ENCODE measurements at places on chromosomes 2 and 18. TPM values are rescaled to one million over a fixed set of nuclear protein-coding genes. Genes with fewer than 3 reads are reported as not detected.

WDCP gene
- 27.3 TPM for total RNA-seq

DSG3 gene
- under 0.01 TPM for total RNA-seq

ATP6V1C2 gene
- 1.2 TPM for total RNA-seq

ERBB4 gene
- total RNA-seq, result 75.0 TPM

AP1S3 gene
- 2.0 TPM for total RNA-seq

IL36G gene
- total RNA-seq, result under 0.01 TPM

TXNDC2 gene
- not detected for total RNA-seq

IL1A gene
- total RNA-seq, result 0.41 TPM

ANKRD23 gene
- 4.1 TPM for total RNA-seq

CSRNP3 gene
- total RNA-seq, result 214 TPM

HOXD13 gene
- total RNA-seq, result not detected

GKN1 gene
- not detected for total RNA-seq

MC2R gene
- total RNA-seq, result under 0.01 TPM

TEX44 gene
- not detected for total RNA-seq

SCN3A gene
- 257 TPM for total RNA-seq

HOXD10 gene
- not detected for total RNA-seq

CRYGD gene
- 2.4 TPM for total RNA-seq

ASB18 gene
- 0.82 TPM for total RNA-seq

KLHL41 gene
- 4.1 TPM for total RNA-seq

DSC2 gene
- 5.3 TPM for total RNA-seq

CKAP2L gene
- 2.0 TPM for total RNA-seq

EPB41L5 gene
- 97.0 TPM for total RNA-seq

CCDC68 gene
- total RNA-seq, result 1.2 TPM

C2orf15 gene
- 4.5 TPM for total RNA-seq

KCNIP3 gene
- 4.9 TPM for total RNA-seq

PID1 gene
- total RNA-seq, result 36.7 TPM

CDH20 gene
- total RNA-seq, result 6.9 TPM

MOGAT1 gene
- total RNA-seq, result not detected

GDF7 gene
- under 0.01 TPM for total RNA-seq

CXCR2 gene
- total RNA-seq, result under 0.01 TPM

NEU4 gene
- total RNA-seq, result 1.6 TPM

KANSL1L gene
- 99.1 TPM for total RNA-seq

LCT gene
- total RNA-seq, result not detected

FIGN gene
- 1.2 TPM for total RNA-seq

CREG2 gene
- total RNA-seq, result 9.8 TPM

LYPD1 gene
- total RNA-seq, result 24.5 TPM

KCNK3 gene
- 4.1 TPM for total RNA-seq

UGT1A8 gene
- total RNA-seq, result not detected

All from frontal cortex (tissue), 4 donors.